ENCODE measurements at places on chromosomes 5 and 9.

- no peak for DNase-seq
Measured at GRCh38 chr5:75707911-75708509, 9.2 kb downstream of the POC5 start.

DNA sequence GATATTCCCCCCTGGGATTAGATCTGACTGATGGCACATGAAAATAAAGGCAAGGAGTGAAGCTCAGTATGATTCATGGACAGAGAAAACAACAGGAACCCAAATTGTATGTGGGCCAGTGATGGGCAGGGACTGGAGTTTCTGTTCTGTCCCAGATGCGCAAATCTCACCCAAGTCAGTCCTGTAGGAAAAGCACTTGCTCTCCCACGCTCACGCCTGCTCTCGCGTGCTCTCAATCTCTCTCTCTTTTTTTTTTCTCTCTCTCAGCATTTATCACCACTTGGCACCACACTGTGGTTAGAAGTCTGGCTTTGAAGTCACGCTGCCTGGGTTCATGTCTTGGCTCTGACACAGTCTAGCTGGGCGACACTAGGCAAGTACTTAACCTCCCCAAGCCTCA is 106.5 kb upstream of the LRRTM2 start:
- DNase-seq = no peak

DNA sequence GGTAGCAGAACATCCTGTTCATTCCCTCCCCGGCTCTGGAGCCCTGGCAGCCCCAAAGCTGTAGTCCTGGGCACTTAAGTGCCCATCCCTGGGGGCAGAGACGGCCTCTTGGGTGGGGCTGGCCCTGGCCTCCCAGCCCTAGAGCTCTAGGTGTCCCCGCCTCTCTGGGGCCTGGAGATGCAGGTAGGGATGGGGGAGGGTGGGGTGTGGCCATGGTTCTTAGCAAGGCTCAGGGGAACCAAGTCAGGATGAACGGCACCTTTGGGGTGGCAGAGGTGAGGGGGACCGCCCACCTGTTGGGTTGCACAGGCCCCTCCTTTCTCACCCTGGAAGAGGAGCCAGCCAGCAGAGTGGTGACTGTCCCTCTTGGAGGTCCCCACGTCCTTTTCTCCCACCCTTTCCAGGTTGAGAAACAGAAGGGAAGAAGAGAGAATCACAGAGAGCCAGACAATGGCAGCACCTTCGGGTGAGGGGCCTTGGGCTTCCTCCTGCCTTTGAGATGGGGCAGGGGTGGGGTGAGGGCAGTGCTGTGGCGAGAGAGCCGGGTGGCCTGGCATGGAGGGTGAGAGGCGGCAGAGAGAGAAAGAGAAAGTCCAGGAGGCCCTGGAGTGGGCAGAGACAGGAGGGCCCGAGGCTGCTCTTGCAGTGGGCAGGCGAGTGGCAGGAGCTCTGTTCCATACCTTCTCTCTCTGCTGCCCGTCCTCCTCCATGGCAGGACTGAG is 2.3 kb downstream of the CRAT start:
- DNase-seq = no peak

GRCh38 chr5:54384356-54384933 is 71.1 kb upstream of the HSPB3 start:
- DNase-seq = no peak

DNA sequence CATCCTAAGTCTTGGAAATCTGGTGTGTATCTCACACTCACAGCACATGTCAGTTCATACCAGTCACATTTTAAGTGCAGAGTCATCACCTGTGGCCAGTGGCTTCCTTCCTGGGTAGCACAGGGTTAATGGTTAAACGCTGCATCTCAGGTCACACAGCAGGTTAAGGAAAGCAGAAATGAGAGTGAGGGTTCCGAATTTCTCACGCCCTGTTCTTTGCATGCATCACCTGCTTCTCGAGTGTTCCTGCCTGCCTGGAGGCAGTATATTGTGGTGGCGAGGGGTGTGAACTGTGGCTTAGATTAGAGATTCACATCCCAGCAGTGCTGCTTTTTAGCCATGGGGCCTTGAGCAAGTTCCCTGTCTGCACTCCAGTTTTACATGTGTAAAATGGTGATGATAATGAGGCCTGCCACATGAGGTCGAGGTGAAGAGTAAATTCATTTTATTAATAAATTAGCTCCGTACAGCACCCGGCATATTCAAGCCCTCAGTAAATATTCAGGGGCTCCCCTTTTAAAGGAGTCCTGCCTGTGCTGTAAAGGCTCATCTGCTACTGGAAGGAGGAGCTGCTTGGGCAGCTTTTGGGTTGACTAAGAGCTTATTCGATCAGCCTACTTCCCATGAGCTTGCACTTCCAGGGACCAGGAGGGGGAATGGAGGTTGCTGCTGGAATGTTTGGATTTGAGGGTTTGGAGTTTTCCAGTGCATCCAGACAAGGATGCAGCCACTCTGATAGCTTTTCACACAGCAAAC is 61.1 kb upstream of the SAP30L start:
- no peak for DNase-seq

DNA sequence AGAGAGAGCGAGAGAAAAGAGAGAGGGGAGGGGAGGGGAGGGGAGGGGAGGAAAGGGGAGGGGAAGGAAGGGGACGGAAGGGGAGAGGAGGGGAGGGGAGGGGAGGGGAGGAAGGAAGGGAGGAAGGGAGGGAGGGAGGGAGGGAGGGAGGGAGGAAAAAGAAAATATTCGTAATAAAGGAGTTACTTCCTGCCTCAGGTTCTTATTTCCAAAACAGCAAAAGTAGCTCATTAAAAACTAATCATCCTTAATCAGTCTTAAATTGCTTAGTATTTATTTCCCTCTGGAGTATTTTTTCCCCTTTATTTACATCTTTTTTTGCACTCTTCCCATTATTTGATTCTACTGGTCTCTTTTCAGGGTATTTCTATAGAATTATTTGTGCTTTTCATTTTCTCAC is 162.3 kb downstream of the FANCC start:
- no peak for DNase-seq

DNA sequence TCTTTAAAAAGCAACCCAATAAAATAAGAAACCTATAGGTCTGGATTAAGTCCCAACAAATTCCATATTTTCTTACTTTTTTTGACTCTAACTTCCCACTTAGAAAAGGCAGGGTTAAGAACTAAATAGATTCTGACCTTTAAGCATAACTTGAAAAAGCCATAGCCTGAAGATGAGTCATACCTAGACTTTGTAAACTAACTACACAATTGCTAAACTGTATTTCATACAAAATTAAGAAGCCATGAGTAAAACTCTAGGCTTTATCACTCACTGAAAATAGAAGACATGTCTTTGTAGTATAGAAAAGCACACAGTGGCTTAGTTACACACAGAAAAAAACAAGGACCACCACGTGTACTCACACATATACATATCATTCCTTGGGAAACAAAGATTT is 51.5 kb downstream of the MLLT3 start:
- DNase-seq = no peak

DNA sequence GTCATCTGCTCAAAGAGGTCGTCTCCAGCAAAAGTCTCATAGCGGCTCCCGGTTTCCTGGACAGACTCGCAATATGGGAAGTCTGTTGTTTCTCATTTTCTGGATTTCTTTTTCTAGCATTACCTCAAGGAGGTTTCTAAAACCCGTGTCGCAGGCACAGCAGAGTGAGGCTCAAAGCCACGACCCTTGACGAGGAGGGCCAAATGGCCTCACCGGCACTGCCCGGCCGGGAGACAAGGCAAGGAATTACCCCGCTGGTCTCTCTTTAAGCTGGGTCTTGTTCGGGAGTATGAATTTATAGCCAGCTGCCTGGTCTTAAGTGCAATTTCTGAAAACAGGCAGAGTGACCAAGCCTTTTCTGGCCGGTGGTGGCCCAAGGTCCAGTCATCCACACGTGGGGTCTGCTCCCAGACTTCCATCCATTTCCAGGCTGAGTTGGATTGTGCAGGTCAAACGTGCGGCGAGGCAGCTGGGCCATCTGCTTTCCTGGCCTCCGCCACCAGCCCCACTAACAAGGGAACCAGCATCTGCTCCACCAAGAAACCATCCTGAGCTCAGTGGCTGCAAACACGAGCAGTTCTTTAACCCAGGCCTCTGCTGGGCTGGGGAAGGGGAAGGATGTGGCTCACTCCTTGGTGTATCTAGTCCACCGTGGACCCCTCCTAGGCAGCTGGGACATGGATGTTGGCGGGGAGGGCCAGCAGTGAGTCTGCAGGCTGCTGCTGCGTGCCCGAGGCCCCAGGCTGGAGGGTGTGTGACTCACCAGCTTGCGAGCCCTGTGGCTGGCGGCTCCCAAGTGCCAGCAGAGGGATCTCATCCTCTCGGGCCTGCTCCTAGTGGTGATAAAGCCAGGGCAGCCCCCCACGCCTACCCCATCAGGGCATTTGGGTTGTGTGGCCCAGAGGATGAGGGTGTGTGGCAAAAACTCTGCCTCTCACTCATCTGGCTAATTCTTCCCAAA is 55.6 kb upstream of the COL5A1 start:
- DNase-seq = no peak

Data from retina (tissue), 1 donor.